ENCODE measurements at places on chromosomes 1 and 21. TPM values are rescaled to one million over a fixed set of nuclear protein-coding genes. Genes with fewer than 3 reads are reported as not detected.

CLCA4 gene
- not detected for total RNA-seq

H6PD gene
- 29.0 TPM for total RNA-seq

OR2T10 gene
- total RNA-seq = not detected

RAP1GAP gene
- total RNA-seq = 0.20 TPM

KRTAP20-3 gene
- not detected for total RNA-seq

YBX1 gene
- 829 TPM for total RNA-seq

SLC2A5 gene
- total RNA-seq = not detected

Data from endothelial cell of umbilical vein (primary cell).